NCI-H446 treated with DMSO at 0.1 percent for 48 hours (cell line): ENCODE measurements at places on chromosomes 12 and 14.
A peak's percentile ranks its signal among the peaks of the same experiment; 100 is the strongest.

GRCh38 chr12:93804392-93805179 is 127.4 kb downstream of the CRADD start:
- no peak for DNase-seq

GRCh38 chr12:22865822-22866221 is 240.9 kb downstream of the ETNK1 start:
- no peak for DNase-seq

DNA sequence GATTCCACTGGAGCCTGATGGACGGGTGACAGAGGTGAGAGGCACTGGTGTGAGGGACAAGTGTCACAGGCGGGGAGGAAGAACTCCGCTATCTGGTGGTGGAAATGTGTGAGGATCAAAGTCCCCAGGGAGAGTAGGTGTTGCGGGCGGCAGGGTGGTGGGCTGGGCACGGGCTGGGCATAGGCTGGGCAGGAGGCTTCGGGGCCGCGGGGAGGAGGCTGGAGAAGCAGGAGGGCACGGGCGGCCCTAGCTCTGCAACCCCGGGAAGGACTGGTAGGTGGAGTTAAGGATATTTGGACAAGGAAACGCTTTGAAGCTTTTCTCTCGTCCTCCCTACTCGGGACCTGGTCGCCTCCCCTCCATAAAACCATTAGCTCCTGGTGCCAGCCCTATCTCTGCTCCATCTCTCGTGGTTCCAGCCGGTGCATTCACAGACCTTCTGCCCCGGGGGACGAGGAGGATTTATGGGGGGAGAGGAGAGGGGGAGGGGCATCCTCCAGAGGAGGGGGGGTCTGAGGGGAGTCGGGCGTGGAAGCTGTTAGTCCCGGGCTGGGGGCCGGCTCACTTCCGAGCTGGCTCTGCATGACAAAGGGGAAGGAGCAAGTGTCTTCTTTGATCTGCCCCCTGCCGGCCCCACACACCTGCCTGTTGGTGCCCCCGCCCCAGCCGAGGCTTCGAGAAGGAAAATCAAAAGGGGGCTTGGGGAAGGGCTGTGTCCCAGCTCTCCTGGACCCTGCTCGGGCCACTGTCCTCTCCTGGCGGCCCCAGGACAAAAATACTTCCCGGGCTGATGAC is 504 bp downstream of the WNT5B start:
- DNase-seq: no peak

DNA sequence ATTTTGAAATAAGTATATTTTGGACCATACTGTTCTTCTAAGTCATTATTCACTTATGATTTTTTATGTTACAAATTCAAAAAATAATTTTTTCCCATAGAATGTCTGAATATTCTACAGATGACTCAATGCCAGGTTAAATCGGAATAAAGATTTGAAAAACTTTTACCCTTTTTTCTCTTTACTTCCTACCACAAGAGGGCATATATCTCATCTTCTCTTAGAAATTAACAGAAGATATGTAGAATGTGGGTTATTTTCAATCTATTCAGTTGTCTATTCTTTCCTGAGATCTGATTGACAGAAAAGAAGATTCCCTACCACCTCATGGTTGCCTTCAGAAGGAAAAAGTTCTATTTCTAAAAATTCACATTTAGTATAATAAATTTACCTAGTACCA is 53.0 kb upstream of the KITLG start:
- DNase-seq: no peak

DNA sequence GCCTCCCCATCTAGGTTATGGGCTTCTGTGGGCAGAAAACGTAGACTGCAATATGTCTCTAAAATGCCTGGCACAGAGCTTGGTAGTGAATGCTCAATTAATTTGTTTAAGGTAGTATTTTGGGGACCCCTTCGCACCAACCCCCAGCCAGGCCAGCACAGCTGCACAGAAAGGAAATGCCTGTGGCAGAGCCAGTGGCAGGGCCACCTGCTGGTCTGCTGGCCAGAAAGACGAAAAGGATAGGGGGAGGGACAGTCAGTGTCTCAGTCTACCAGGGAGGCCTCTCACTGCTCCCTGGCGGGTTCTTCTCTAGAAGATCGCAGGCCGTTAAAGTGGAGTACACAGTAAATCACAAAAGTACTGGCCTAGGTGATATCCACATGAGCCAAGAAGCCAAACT is 3.5 kb downstream of the RAB15 start:
- no peak for DNase-seq

- no peak for DNase-seq
These were observed 80.1 kb downstream of the PLEKHA5 start for GRCh38 chr12:19209661-19210060.

GRCh38 chr14:81517798-81518398 is 15.8 kb downstream of the SEL1L start:
- DNase-seq: no peak

GRCh38 chr14:100547633-100548294 is 39.5 kb downstream of the BEGAIN start:
- DNase-seq: no peak

GRCh38 chr14:102696856-102697495 is 80.3 kb upstream of the TRAF3 start:
- DNase-seq: no peak

DNA sequence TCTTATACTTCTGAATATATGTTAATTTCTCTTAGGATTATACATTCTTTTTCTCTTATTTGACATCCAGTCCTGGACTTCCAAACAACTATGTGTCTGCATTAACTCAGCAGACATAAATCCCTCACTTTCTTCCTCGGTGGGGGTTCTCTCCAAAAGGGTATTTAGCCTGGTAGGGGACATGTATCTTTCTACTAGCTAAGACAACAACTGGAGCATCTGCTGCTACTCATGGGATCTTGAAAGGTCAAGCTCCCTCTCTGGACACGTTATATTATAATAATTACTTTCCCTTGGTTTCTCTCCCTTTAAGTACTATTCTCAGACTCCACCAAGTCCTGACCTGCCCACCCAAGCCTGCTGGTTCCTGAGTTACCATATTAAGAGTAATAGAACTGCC is 983.7 kb upstream of the FLRT2 start:
- no peak for DNase-seq

- peak; percentile 50 for DNase-seq
These were observed 19.4 kb downstream of the ABCB9 start for GRCh38 chr12:122946690-122947341.

DNA sequence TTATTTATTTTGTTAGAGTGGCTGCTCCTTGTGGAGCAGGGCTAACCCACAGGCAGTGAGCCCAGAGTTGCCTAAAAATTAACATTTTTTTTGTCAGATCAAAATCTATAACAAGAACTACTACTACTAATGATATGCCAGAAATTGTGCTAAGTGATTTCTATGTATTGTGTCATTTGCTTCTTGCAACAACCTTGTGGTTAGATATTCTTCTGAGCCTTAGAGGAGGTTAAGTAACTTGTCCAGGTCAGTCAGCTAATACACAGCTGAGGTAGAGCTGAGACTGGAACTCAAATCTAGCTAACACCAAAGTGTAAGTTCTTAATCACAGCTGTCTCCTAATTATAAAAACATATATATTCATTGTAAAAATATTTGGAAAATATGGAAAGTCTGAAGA is 29.8 kb downstream of the CFL2 start:
- DNase-seq: no peak

DNA sequence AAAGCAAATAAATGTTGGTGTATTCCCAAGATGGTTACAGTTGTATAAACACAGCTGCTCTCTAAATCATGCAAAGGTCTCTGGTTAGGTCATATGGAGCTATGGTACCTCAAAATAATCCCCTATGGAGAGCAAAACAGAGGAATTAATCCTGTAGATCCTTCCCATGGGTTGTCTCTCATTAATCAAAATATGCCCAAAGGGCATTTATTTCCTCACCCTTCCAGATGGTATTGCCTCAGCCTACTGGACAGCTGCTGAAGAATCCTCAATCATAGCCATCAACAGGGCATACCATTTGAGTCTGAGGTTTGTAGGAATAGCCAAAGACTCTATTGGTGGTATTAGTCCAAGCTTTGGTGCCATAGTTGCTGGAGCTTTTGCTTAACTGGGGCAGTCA is 360.9 kb downstream of the RPL10L start:
- no peak for DNase-seq

DNA sequence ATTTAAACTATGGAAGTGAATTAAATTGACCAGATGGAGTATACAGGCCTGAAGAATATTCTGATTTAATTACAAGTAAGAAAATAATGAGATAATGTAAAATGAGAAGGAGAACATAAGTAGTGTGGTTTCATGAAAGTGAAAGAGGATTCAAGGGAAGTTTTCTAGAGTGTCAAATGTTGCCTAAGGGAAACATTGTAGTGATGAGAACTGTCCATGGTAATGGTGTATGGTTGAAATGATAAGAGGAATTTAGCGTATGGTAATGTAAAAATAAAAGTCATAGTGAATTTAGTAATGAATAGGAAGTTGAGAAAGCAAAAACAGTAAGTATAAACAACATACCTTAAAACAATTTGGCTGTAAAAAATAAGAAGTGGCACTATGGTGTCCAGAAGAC is 1954.6 kb upstream of the FLRT2 start:
- DNase-seq: no peak

- no peak for DNase-seq
These were observed 4.2 kb downstream of the ARHGAP9 start for GRCh38 chr12:57475271-57476161.

GRCh38 chr12:98814254-98814653 is 169.2 kb downstream of the APAF1 start:
- no peak for DNase-seq

- no peak for DNase-seq
These were observed 6.1 kb upstream of the ASIC1 start for GRCh38 chr12:50051101-50051806.

DNA sequence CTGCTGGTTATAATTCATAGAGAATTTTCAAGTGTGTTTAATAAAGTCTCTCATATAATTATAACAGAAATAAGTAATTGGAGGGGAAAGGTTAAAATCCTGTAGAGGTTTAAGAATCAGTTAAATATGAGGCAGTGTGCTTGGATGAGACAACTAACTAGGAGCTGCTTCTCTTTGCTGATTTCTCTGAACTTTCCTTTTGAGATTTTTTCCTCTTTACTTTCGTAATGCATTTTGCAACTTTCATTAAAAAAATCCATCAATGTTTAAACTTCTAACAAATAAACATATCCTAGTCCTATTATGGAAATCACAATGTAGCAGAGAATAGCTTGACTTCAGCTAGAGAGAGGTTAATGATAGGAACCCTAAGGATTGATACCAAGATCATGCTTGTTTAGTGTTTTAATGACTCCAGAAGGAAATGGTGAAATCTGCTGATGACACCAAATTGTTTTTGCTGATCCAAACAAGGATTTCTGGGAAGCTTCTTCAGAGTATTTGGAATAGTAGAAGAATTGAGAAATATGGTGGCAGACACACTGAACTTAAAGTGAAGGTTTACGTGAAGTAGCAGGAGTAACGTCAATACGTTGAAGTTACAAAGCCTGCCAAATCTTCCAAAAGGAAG is 122.6 kb downstream of the RAD51B start:
- no peak for DNase-seq

DNA sequence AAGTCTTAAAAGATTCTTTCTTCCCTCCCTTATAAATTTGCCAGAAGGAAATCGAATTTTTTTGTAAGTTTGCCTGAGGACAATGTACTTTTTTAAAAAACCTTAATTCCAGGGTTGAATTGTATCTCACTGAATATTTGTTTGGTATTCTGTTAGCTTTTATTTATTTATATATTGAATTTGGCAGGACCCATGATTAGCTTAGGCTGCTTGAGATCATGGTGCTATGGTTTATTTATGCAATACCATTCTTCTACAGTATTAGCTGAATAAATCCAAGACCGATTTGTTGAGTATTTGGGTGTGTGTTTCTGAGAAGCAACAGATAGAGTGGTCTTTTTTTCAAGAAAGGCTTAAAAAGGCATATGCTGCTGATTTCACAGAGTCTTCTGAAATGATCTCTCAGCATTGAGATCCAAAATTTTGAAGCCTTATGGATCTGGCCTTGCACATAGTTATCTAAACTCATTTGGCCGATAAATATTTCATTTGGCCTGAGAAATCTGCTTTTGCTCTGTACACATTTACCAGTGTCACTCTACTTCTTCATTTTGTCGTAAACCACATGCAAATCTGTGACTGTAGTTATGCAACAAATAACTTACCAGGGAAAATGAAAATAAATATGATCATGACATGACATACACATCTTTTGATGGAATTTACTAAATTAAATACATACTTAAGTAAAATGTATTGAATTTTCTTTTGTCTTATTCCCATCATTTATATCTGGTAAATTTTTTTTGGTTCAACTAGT is 265.8 kb upstream of the FLRT2 start:
- DNase-seq: no peak

DNA sequence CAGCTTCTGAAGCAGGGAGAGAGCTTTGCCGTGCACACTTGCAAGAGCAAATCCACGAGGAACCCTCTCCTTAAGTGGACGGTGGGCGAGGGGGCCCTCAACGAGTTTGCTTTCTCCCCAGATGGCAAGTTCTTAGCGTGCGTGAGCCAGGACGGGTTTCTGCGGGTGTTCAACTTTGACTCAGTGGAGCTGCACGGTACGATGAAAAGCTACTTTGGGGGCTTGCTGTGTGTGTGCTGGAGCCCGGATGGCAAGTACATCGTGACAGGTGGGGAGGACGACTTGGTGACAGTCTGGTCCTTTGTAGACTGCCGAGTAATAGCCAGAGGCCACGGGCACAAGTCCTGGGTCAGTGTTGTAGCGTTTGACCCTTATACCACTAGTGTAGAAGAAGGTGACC is 69.0 kb downstream of the WDR20 start:
- no peak for DNase-seq

- DNase-seq: no peak
These were observed 307.7 kb downstream of the CCDC91 start for GRCh38 chr12:28497889-28498411.

GRCh38 chr12:123114304-123115083 is 36.4 kb downstream of the PITPNM2 start:
- no peak for DNase-seq

DNA sequence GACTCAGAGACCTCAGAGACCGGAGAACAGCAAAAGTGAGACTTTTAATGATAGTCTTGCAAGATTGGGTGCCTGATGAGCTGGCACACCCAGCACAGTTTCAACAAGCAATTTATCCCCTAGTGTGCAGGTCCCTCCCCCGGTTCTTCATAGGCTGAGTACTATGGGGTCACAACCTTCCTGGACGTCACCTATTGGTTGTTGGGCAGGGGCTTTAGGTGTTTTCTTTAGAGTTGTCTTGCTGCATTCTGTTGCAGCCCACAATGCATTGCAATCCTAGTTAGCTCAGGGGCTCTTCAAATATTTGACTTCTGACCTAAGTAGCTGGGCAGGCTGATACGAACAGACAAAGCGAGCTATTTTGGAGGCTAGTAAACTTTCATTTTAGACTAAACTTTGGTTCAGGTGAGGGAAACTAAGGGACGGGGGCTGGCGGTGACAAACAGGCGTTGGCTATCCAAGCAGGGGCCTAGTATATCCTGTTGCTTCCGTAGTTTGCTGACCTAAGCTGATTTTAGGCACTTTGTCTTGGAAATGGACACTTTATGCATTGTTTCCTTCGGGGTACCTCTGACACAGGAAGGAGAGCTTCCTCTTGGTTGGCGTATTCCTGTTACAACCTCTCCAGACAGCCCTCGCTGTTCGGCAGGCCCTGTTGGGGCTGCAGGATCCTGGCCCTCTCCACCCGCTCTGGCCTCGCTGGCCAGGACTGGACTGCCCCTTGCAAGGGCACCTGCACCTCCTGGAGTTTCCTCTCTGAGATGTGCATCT is 14.1 kb downstream of the SIVA1 start:
- no peak for DNase-seq
